H4 (cell line): ENCODE measurements at places on chromosomes 3 and 15. TPM values are rescaled to one million over a fixed set of nuclear protein-coding genes. Genes with fewer than 3 reads are reported as not detected.

SPINK8 gene
- not detected in 2 replicates for total RNA-seq

RTP2 gene
- not detected in 2 replicates for total RNA-seq

CA12 gene
- 24.2 and 27.4 TPM in 2 replicates for total RNA-seq

CACNA1D gene
- total RNA-seq = 1.3 and 1.4 TPM in 2 replicates

DNA sequence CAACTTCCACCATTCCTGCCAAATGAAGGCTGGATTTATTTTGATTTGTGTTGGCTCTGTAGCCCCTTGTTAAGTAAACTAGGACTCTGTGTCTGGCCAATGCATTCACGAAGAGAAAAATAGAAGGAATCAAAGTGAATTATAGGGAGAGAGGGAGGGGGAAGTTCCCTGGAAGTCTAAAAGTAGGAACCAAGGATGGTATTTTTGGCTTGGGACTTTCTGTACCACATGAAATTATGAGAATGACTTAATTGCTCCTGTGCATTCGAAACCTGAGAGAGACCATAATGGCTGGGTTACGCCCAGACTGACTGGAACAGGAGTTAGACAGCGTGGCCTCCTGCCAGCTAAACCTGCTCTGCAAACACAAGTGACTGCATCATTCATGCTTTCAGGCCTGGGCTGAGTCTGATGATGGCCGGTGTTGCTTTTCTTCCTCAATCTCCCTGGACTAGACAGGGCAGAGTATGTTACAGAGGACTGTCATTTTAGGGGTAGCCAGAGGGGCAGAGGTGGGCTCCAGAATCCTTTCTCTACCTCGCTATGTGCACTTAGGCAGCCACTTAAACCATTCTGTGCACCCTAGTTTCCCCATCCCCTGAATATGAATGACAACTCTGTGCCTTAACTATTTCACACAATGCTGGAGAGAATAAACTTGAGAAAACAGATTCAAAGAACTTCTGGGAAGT is 58.9 kb downstream of the MYO1E start:
- peak; percentile 47 for DNase-seq

DNA sequence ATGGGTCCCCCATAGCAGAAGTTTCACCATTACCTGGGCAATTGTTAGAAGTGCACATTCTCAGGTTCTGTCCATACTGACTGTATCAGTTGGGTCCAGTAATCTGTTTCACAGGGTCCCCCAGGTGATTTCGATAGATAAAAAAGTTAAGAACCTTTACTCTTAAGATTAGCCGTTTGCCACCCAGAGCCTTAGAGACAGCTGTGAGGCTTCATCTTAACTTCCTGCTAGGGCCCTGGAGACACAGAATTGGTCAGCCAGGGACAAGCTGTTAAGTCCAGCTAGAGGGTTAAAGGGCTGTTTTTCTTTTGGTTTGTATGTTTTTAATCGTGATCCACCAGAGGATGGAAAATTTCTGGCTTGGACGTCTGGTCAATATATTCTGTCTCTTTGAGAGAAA is 6.7 kb downstream of the FAM162A start:
- no peak for DNase-seq

GRCh38 chr15:57205996-57206395 is 170.3 kb upstream of the CGNL1 start:
- no peak for DNase-seq

DNA sequence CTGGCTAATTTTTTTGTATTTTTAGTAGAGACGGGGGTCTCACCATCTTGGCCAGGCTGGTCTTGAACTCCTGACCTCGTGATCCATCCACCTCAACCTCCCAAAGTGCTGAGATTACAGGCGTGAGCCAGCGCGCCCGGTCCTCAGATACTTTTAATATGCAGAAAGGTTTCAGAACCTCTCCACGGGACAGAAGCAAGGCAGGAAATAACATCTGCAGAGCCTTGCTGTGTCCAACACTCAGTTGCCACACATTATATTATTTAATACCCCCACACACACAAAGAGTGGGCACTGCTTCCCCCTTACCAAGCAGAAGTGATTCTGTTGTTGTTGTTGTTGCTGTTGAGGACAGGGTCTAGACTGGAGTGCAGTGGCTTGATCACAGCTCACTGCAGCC is 28.0 kb downstream of the OSBPL10 start:
- DNase-seq = no peak

DNA sequence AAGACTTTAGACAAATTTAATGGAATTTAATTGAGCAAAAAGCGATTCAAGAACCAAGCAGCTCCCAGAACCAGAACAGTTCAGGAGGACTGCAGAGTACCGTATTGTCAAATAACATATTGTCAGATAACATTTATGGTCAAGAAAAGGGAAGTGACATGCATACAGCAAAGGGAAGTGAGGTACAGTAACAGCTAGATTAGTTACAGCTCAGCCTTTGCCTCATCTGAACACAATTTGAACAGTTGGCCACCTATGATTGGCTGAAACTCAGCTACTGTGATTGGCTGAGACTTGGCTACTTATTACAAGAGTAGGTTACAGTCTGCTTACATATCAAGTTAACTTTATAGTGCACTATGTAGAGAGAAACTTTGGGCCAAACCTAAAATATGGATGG is 21.9 kb downstream of the ZFAND6 start:
- no peak for DNase-seq

GRCh38 chr3:120450600-120451271 is at the start of gene FSTL1:
Gene FSTL1 (minus strand): TSS chr3:120450992. CDS start chr3:120450746, 246 bp downstream.
- peak; percentile 43 for DNase-seq

GRCh38 chr15:58447271-58448010 is 15.7 kb downstream of the LIPC start:
- DNase-seq = peak; percentile 84

GRCh38 chr3:195204360-195205163 is 66.4 kb downstream of the XXYLT1 start:
- peak; percentile 62 for DNase-seq
